Neural cell (in vitro differentiated cells): ENCODE measurements at places on chromosomes 2 and 18. TPM values are rescaled to one million over a fixed set of nuclear protein-coding genes. Genes with fewer than 3 reads are reported as not detected.

CRYGC gene
- not detected in 2 replicates for polyA plus RNA-seq

MROH2A gene
- polyA plus RNA-seq: not detected in 2 replicates

NT5DC4 gene
- not detected in 2 replicates for polyA plus RNA-seq

OR6B2 gene
- polyA plus RNA-seq: not detected in 2 replicates
